Femur (tissue), 1 donor: ENCODE measurements at places on chromosomes 7 and 10.

GRCh38 chr7:113628948-113629847 is 289.6 kb downstream of the PPP1R3A start:
- DNase-seq, result no peak

- DNase-seq, result no peak
Measured at GRCh38 chr7:38863601-38864291, 45.2 kb downstream of the VPS41 start.

- DNase-seq, result no peak
Measured at GRCh38 chr10:107139237-107139636, 25.3 kb downstream of the SORCS1 start.

GRCh38 chr7:42219447-42219846 is 17.6 kb downstream of the GLI3 start:
- no peak for DNase-seq

DNA sequence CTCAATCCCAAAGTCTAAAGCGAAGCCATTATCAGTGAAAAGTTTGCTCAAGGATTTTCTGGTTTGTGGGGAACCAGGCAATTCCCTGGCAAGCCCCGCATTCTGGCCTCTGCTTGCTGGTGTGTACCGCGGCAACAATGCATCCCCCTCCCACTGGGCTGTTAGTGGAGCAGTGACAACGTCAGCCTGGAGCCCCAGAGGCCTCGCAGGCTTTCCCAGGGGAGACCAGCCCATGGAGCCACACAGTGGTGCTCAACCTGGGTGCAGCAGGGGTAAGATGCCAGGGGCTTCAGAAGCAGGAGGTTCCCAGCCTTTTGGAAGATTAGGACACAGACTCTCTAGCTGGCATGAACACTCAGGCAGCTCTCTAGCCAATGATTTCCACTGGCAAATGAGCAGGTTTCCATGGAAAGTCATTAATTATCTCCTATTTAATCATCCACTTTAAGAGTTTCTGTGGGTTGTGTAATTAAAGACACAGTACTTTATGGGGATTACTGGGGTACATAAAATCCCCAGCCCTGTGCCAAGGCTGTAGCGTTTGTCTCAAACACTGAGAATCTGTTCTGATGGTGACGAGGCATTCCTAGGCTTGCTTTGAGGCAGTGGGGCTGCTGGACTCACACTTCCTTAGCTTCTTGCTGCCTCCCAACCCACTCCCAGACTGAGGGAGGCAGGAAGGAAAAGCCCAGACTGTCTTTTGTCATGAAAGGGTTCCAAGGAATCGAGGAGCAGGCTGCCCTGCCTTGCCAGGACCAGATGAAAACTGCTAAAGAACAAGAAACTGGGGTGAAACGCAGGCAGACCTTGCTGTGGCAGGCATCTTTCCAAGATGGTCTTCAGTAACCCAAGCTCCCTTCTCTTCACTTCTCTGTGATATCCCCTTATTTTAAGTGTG is 411.9 kb upstream of the SHH start:
- DNase-seq, result no peak

- DNase-seq, result no peak
Measured at GRCh38 chr7:19336836-19337383, 191.7 kb upstream of the FERD3L start.

DNA sequence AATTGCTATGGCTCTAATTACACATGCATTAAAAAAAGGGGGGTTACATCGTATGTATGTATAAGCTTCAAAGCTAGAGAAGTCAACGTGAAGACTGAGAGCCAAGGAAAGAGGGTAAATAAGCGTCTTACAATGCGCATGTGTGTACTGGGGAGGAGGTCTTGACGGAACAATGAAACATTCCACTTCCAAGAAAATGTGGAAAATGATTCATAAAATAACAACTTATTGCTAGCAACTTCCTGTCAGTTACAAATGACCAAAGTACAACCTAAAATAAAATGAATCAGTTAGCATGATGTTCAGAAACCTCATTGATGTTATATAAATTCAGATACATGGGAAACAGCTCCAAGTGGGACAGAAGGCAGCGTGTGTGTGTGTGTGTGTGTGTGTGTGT is 104.1 kb upstream of the RHEB start:
- no peak for DNase-seq

GRCh38 chr7:24952464-24952863 is 27.5 kb downstream of the OSBPL3 start:
- no peak for DNase-seq

- DNase-seq, result no peak
Measured at GRCh38 chr7:128373606-128374005, 12.1 kb upstream of the PRRT4 start.

DNA sequence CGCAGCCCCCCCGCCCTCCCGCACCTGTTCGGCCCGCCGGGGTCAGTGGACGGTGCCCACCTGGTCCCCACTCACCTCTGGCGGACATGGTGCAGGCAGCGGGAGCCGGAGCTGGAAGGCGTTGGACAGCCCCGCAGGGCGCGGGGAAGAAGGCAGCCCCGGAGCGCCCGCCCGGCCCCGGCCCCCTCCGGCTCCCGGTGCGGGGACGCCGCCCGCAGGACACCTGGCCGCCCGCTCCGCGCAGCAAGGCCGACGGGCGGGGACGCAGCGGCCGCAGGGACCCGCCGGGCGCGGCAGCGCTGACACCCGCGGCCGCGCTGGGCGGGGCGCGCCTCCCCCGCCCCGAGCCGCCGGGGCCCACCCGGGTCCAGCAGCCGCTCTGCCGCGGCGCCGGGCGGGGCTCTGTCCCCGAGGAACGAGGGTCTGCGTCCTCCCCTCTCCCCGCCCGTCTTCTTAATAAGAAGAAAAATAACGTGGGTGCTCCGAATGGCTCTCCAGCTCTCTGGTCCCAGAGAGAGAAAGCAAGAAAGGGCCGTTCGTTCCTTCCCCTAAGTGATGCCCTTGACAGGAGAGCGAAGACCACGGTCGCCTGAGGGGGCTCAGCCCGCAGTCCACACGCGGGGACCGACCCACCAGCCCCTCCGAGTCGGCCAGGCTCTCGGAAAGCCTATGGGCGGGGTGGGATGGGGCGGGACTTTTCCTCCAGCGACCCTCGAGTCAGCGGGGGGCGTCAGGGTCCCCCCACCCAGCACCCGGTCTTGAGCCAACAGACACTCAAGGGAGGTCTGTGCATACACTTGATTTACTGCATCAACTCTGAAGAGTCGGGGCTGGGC is 53.4 kb upstream of the FHIP2A start:
- DNase-seq, result no peak

DNA sequence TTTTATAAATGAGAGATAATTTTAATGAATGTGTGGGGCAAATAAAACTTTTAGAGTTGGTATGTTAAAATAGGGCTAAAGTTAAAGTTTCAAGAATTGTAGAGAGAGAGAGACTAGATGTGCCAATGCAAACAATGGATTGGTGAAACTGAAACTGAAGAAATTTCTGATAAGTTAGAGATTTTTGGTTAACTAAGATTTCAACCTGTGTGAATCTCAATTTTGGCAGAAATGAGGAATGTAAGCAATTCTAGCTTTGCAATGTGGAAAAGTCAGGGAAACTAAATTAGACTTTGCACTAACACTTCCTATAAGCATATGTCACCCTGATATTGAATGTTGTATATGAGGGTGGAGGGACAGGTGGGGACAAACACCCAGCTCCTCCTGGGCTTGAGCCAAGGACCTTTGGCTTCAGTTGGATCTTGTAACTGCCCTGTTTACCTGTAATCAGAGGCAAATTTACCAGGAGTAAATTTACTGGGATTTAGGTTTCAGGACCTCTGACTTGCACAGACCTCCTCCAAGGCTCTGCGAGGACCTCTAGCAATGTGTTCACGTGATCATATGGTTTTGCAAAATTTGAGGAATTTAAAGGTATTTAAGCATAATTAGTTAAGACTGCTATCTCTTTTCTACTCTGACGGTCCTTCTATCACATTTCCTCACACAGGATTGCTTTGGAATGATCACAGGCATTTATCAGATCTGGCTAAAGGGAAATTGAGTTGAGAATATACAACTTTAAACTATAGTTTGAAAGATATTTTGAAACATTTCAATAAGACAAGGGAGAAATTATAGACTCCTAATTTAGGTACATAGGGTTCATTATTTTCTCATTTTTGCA is 33.1 kb upstream of the RPA3 start:
- no peak for DNase-seq
